Myocyte (in vitro differentiated cells): ENCODE measurements at places on chromosomes 11 and 22.
A peak's percentile ranks its signal among the peaks of the same experiment; 100 is the strongest.

DNA sequence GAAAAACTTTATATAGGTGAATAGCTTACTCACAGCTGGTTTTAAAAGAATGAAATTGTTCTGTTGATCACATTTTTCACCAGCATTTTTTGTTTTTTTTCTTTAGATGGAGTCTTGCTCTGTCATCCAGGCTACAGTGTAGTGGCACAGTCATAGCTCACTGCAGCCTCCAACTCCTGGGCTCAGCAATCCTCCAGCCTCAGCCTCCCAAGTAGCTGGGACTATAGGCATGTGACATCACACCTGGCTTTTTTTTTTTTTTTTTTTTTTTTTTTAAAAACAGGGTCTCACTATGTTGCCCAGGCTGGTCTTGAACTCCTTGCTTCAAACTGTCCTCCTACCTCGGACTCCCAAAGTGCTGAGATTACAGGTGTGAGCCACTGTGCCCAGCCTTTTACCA is 3.6 kb downstream of the PACS1 start:
- no peak for DNase-seq

- no peak for DNase-seq
These were observed 64.8 kb upstream of the SPON1 start for GRCh38 chr11:13897646-13898276.

GRCh38 chr22:40764763-40765441 is 54.2 kb downstream of the SLC25A17 start:
- no peak for DNase-seq

DNA sequence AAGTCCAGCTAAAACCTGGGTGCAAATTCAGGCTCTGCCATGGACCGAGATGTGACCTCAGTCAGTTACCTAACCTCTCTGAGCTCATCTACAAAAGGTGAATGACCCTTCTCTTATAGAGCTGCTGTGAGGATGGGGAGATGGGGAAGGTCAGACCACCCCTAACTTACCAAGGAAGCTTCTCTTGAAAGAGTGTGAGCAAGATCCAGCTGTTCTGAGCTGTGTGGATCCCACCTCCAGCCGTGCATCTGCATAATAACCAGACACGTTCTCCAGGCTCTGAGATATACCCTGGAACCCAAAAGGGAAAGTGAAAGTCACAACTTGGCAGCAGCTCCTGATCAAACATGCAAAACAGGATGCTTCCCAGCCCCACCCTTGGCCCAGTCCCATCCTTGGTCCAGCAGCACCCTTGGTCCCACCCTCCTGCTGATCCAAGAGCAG is at the start of gene APOL3:
APOL3 (minus strand) TSS at position 257 of the 444 bp plus-strand sequence. CDS start 11,700 bp downstream, outside the sequence.
- peak; percentile 18 for DNase-seq

GRCh38 chr11:21948876-21949275 is 244.0 kb upstream of the ANO5 start:
- no peak for DNase-seq

- no peak for DNase-seq
These were observed 59.0 kb downstream of the C22orf31 start for GRCh38 chr22:29002603-29003002.

- DNase-seq = no peak
These were observed 40.2 kb downstream of the EP300 start for GRCh38 chr22:41132550-41132949.

- no peak for DNase-seq
These were observed 43.9 kb upstream of the BID start for GRCh38 chr22:17818180-17818579.

DNA sequence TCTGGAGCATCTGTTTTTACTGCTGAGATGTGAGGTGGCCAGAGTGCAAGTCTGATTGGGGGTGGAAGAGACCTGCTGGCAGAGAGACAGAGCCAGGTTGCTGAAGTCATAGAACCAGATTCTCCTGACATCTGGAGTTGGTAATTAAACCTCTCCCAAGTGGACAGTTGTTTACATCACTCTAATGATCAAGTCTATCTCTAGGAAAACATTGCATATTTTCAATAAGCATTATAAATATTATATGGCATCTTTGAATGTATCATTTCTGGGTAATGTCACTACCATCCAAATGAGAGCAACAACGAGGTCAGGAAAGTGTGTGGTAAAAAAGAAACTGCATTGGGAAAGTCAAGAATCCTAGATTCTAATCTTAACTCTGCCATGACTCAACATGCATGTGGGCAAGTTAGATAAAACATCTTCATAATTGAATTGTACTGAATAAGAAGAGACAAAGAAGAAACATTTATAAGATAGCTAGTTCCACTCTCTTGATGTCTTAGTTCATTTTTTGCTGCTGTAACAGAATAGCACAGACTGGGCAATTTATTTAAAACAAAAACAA is 351.2 kb upstream of the API5 start:
- DNase-seq = no peak

- DNase-seq = peak; percentile 16
These were observed 196.5 kb downstream of the TENM4 start for GRCh38 chr11:79244241-79244772.

GRCh38 chr11:8287297-8287696 is 23.6 kb upstream of the LMO1 start:
- no peak for DNase-seq

DNA sequence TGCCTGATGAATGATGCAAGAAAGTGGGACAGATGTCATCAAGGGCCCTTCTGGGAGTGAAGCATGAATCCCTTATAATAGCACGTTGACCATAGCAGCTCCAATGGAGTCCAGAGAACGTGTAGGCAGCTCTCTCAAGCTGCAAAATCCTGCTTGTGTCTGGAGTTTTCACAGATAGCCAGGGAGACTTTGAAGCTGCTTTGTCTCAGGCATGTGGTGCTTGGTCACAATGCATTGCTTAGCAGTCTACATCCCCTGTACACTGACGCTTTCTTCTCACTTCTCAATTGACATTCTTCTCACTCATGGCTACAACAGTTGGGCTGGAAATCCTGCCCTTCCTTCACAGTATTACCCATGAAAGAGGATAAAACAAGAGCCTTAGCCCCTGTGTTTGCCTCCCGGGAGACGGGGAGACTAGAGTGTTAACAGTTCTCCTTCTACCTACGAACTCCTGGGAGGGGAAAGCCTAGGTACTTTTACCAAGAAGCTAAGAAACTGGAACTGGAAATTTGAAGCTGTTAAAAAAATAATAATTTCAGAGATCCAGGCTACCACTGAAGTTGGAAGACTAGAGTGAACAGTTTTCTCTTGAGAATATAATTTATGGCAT is 20.7 kb upstream of the MMP7 start:
- DNase-seq = no peak

GRCh38 chr22:35952576-35952975 is 76.0 kb downstream of the RBFOX2 start:
- DNase-seq = peak; percentile 31

DNA sequence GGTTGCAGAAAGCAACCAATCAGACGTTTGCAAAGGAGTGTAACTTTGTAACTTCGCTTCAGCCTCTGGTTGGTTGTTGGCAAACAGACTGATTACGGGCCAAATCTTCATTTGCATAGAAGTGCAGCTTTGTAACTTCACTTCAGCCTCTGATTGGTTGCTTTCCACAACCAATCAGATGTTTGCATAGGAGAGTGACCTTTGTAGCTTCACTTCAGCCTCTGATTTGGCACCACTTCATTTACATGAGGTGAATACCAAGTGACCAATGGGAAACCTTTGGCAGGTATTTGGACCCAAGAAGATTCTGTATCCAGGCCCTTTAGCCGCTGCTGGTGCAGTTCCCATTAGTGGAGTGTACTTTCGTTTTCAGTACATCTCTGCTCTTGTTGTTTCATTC is 16.0 kb downstream of the USP47 start:
- DNase-seq = no peak

- peak; percentile 67 for DNase-seq
These were observed 31.2 kb downstream of the IL18 start for GRCh38 chr11:112132737-112133136.

GRCh38 chr22:20781272-20781990 is 7.5 kb downstream of the SERPIND1 start:
- DNase-seq = no peak

- no peak for DNase-seq
These were observed 35.9 kb downstream of the SHISAL1 start for GRCh38 chr22:44276706-44277356.

DNA sequence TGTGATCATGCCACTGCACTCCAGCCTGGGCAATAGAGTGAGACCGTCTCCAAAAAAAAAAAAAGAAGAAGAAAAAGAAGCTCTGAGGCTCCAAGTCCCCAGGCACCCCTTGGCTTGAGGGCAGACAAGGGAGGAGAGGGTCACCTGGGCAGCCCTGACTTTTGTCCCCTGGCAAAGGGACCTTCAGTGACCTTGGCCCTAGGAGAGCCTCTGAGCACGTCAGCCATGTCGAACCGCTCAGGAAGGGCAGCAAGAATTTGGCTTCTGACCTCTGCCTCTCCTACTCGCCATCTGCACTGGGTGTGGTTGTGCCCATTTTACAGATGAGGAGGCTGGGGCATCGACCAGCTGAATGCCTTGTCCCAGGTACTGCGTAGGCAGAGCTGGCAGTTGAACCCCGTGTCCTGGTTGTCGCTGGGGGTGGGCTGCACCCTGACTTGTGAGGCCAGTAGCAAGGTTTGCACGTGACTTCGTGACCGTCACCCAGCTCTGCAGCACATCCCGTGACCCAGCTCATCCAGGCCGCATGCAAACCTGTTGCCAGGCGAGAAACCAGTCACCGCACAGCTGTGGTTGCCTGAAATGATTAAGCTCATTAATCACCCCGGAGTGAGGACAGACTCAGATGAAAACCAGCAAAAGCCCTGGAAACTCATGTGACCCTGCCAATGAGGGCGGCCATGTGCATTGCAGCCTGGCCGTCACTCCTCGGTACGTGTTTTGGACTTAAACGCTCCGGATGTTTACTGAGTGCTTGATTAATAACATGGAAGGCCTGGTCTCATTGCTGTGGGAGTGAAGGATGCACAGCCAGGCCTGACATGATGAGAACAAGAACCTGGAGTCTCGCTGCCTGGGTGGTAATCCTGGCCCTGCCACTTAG is 47.7 kb upstream of the PPP6R3 start:
- DNase-seq = peak; percentile 96

DNA sequence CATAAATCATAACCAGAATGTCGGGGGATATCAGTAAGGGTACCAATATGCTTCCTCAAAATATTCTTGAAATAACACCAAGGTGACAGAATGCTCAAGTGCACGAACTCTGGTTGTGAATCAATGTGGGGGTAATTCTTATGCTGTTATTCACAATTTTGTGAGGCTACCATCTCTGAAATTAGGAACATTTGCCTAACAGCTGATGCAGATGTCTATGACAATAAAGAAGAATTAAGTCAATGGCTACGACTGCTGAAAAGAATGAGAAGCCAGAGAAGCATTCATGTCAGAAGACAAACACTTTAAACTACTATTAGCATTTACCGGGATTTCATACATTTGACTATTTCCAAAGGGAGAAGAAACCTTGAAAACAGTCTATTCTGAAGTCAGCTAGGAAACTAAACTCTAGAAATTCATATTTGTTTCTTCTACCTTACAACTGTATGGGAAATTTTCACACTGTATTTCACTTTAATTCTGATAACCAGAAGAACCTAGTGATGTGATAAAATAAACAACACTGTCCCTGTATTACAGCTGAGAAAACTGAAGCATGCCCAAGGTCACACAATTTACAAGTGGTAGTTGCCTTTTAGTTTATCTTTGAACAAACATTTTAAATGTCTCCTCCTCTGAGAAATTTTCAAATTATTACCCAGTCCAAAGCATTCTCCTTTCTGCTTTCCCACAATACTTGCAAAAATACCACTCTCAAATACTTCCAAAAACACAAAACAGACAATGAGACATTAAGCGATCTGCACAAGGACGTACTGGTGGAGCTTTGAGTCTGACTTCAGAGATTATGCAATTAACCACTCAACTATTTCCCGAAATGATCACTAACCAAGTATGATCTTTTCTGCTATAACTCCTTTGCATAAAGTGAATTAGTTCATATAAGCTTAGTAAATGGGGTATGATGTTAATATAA is 18.0 kb upstream of the ARHGAP32 start:
- DNase-seq = no peak

- DNase-seq = peak; percentile 22
These were observed at the start of gene PPP6R3 for GRCh38 chr11:68460741-68461574. Gene PPP6R3 (plus strand): TSS chr11:68460752. CDS start chr11:68537665, 76,913 bp downstream.

GRCh38 chr11:29280452-29280851 is 736.4 kb downstream of the KCNA4 start:
- no peak for DNase-seq

DNA sequence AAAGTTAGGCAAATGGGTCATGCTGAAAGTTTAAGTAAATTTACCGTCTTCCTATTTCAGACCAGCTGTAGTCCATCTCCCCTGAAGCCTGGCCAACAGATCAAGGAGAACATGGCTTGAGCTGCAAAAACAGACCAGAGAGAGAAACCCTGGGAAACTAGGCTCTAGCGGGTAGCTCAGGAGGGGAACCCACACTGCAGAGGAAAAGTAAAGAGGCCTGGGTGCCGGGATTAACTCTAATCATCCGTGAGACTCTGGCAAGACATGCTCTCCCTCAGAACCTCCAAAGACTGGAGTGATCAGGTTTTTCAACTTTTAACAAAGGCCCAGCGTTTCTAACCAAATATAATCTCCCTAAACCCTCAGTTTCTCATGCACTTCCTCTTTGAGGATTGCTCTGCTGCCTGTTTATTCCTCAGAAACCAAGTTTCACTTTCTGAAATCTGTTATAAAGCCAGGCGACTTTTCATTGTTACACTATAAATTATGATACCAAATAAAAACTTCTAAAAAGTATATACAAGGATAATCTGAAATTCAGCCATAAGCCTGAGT is 67.5 kb downstream of the GAB2 start:
- DNase-seq = peak; percentile 43

GRCh38 chr11:114017723-114018122 is 41.8 kb upstream of the ZBTB16 start:
- DNase-seq = no peak

DNA sequence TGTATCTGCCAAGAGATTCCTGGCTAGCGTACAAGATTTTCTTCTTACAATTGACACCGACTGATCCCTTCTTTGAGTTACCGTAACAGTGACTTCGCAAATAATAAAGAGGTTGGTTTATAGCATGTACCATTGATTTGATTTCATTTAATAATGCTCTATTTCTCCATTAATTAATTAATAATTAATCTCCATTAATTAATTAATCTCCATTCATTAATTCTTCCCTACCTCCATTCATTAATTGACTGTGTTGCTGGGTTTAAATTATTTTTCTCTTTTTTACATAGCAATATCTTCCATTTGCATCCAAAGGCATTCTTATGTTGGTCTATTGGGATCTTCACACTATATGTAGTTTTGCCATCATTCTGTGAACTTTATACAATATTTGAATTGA is 21.0 kb downstream of the OR5AS1 start:
- no peak for DNase-seq

DNA sequence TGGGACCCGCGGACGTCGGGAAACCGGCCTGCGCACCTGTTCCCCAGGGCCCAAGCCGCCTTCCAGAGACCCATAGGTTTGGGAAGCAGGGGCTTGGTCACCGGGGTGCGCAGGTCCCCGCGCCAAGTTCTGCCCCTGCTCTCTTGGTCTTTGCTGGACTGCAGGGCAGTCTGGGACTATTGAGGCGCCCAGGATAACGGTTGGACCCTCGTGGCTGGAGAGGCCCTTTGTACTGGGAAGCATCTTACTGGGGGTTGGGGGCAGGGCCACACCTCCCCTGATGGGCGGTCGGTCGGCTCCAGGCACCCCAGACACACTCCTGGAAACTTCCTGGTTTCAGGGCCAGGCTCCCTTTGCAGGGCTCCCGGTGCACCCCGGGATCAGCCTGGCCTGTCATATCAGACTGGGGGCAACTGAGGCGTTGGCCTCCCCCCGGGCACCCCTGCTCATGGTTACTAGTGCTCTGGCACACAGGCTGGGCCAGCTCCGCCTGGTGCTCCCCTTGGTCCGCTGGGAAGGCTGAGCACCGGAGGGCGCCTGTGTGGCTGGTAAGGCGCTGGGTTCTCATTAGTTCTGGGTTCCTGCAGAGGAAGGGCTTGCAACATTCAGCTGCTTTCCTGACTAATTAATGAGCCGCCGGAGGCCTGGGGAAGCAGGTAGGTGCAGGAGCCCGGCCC is 1250.5 kb downstream of the BRD1 start:
- DNase-seq = no peak
